GM06990 (cell line): ENCODE measurements at places on chromosomes 12 and 14.

GRCh38 chr14:75630695-75631452 is 29.8 kb downstream of the ERG28 start:
- DNase-seq, result no peak

GRCh38 chr14:54637270-54638134 is 70.6 kb downstream of the SAMD4A start:
- no peak for DNase-seq

DNA sequence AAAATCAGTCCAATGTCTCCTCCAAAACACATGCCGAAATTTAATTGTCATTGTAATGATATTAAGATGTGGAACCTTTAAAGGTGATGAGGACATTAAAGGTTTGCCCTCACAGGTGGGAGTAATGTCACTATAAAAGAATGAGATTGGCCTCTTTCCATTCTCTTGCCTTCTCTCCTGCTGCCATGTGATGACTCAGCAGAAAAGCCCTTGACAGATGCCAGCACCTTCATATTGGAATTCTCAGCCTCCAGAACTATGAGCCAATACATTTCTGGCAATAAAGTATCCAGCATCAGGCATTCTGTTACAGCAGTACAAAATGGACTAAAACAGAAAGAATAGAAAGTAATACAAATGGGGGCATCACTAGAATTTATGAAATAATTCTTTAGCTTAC is 609.7 kb downstream of the SLC16A7 start:
- no peak for DNase-seq

DNA sequence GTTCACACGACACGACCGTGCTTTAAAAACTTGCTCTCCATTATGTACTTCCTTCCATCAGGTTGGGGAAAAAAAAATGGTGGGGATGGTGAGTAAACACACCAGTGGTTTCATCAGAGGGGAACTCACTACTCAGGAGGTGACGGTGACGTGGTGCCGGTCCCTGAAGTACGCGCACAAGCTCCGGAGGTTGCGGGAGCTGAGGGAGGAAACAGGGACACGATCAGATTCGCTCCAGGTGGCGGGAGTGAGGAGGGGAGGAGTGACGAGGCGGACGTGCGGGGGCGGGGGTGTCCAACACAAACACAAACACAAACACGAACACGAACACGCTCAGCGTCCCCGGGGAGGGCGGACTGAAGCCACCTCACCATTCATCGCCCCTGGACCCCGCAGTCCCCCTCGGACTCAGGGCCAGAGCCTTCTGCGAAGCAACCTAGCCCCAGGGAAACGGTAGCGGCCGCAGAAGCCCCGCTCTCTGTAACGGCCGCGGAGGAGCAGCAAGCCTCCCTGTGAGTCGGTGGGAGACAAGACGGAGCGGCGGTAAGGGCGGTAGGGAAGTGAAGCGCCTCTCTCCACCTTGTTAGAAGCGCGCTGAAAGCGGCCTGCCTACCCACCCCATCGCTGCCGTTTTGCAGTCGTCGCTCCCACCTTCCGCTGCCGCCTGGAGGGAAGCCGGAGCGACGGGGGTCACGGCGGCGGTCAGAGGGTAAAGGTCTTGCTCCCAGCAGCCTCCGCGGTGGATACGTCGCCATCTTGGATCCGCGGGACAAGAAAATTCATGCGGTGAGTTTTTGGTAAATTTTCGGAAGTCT is at the start of gene CNOT2:
Gene CNOT2, plus strand, starts transcription at position 739 of the 815 bp plus-strand sequence. CDS start 34,794 bp downstream, outside the sequence.
- DNase-seq, result peak; percentile 90

DNA sequence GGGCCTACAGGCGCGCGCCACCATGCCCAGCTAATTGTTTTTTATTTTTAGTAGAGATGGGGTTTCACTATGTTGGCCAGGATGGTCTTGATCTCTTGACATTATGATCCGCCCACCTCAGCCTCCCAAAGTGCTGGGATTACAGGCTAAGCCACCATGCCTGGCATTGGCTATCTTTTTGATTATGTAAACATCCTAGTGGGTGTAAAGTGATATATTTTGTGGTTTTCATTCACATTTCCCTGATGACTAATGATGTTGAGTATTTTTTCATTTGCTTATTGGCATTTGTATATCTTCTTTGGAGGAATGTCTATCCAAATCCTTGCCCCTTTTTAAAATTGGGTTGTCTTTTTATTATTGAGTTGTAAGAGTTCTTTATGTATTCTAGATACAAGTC is 16.3 kb downstream of the CREBL2 start:
- no peak for DNase-seq

DNA sequence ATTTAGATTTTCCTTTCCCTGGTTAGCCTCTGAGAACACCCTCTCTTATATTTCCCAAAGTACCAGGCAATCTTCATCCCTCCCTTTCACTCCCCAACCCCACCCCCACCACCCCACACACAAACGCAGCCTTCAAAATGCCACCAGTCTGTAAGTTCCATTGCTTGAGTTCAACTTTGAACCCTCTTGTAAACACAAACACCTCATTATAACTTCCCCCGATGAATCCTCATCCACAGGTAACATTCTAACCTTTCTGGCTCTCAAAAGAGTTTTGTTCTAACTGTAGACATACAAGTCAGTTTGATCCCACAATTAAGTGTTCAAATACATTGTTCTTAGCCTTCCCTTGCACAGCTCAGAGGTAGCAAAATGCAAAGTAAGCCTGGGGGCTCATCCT is 199.4 kb upstream of the FOXN3 start:
- DNase-seq, result no peak

DNA sequence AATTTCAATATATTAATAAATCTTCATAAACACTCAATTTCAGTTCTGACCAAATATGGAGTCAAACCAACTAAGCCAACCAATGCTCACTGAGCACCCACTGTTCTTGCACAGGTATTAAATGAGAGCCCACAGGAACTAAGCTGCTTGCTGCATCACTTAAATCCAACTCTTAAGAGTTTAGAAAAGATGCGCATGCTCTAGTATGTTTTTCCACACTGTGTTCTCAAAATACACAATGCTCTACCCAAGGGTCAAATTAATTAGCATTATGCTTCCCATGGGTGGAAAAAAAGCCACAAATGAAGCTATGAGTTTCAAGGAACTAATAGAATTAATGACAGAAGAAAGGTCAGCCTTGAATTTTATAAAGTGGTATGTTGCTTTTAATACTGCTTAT is 3.7 kb upstream of the GPHB5 start:
- no peak for DNase-seq

DNA sequence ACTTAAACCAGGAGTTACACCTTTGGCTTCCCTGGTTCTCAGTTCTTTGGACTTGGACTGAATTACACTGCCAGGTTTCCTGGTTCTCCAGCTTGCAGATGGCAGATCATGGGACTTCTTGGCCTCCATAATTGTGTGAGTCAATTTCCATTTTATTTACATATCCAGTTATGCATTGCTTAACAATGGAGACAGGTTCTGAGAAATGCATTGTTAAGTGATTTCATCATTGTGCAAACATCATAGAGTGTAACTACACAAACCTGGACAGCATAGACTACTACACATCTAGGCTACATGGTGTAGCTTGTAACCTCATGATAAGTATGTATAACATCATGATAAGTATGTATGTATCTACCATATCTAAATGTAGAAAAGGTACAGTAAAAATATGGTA is 276.1 kb upstream of the BTG1 start:
- no peak for DNase-seq

GRCh38 chr12:77218278-77218677 is 152.9 kb upstream of the E2F7 start:
- no peak for DNase-seq

DNA sequence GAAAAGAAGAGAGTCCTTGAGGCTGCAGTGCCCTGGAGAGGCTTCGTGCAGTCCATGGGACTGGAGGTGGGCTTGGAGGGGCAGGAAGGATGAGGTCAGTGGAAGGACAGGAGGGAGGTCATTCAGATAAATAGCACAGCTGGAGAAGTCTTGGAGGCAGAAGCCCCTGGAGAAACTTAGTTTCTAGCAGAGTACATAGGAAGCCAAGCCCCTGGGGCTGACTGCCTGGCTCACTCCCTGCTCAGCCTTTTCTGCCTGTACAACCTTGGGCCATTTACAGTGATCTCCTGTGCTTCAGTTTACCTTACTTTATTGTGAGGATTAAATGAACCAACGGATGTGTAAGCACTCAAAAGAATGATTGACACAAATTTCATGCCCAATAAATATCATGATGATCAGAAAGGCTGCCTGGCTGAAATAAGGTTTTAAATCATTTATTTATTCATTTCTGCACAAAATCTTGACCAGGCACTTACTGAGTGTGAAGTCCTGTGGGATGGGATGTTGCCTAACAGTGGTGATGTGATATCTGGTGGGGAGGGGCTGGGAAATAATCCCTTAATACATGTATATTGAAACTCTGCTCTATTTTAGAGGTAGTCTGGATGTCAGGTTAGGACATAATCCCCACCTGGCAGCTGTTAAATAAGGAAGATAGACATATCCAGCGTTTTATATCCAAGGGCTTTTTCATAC is 54.3 kb downstream of the PLEKHG7 start:
- no peak for DNase-seq

DNA sequence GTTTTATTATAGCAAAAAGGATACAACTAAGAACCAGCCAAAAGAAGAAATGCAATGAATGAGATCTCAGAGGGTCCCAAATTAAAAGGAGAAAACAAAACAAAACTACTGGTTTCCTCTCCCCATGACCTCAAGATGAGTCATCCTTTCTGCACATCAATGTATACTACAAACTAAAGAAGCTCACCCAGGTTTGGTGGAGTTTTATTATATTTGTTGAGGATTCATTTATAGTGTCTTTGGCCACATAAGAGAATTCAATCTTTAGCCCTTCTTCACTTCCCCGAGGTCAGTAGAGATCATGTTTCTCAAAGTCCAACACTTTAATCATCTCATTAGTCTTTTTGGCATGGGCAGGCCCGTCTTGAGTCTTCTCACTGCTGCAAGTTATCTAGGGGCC is 210.6 kb downstream of the SLC6A15 start:
- DNase-seq, result no peak

GRCh38 chr14:58697930-58698642 is 60.3 kb downstream of the DACT1 start:
- no peak for DNase-seq

DNA sequence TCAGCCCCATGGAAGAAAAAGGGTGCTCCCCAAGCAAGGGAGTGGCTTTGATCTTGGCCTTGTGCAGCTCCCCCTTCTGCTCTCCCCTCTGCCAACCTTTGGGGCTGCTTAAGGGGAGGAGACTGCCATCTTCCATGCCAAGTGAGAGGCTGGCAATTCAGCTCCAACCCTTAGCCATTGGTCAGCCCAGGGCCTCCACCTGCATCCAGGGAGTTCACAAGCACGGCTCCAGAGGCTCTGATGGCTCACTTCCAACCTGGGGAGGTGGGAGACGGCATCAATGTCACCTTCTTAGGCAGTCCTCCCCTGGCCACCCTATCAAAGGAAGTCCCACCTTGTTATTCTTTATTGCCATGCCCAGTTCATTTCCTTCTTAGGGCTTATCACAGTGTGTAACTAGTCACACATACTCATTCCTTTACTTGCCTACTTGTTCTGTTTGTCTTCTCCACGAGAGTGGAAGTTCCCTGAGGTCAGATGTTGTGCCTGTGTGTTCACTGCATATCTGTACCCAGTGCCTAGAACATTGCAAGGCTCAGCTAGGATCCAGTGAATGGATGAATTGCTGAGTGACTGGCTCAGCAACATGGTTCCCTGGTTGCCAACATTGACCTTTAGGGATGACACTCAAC is 5.0 kb downstream of the HDAC7 start:
- DNase-seq, result no peak

- DNase-seq, result no peak
Measured at GRCh38 chr12:78191611-78192010, 360.9 kb downstream of the NAV3 start.

- no peak for DNase-seq
Measured at GRCh38 chr12:27616356-27617142, 79.7 kb upstream of the REP15 start.

GRCh38 chr12:80702889-80703805 is 4.3 kb upstream of the MYF6 start:
- peak; percentile 52 for DNase-seq

DNA sequence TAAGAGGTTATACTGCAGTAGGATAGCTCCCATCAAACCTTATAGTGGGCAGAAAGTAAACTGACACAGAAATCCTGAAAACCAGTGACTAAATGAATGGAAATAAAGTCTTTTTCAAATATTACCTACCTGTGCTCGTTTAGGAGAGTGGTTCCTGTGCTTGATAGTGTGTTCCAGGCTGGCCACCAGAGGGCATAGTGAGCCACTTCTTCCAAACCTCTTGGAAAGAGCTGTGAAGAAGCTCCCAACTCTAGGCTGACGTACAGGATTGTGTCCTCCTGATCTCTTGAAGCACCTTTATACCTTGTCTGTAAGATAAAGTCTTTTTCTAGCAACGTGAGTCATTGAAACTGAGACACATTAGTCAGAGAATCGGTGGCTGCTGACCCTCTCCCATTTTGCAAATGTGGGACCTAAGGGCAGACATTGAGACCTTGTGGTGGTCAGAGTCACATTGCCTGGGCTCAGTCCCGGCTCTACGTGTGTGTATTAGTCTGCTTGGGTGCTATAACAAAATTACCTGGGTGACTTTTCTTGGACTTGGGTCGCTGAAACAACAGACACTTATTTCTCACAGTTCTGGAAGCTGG is 17.6 kb downstream of the TDP1 start:
- no peak for DNase-seq

DNA sequence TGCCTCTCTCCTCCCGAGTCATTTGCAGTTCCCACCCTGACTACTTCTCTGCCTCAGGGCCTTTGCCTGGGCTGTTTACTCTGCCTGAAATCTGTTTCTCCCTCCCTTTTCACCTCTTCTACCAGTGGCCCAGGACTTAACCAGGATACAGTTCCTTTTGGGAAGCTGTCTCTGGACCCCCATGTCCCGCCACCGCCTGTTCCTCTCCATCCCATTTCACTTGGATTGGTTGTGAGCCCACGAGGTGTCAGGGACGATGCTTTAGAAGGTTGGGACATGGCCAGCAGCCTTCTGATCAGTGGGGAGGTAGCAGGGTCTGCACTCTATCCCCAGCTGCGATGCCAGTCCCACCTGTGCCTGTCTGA is 51.8 kb downstream of the FAM222A start:
- no peak for DNase-seq

- no peak for DNase-seq
Measured at GRCh38 chr12:2647186-2647585, 147.6 kb upstream of the FKBP4 start.

DNA sequence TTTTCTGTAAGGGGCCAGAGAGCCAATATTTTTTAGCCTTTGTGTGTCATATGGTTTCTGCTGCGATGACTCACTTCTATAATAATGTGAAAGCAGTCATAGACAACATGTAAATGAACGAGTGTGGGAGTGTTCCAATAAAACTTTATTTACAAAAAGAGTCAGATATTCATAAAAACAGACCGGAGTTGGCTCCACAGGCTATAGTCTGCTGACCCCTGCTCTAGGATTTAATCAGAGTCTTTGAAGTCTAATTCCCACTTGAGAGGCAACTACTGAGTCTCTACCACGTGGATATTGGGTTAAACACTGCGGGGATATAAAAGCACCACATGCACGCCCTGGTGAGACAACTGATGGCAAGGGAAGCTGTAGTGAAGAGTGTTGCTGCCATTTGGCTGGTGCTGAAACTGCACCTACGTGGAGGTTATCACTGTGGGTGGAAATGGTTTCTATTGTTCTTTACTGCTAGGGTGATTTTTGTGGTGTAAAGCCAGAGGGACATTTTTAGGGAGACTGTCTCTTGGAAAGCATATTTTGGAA is 3.6 kb upstream of the NINJ2 start:
- DNase-seq, result peak; percentile 78
